ENCODE measurements at places on chromosomes 5 and 9.

- no peaks in the 10 kb centered on the region for H3K36me3 ChIP-seq
- H3K27me3 ChIP-seq = no peaks in the 10 kb centered on the region
- no peak overlapping the region for H3K4me3 ChIP-seq
- H3K27ac ChIP-seq = no peak overlapping the region
These were observed 122.4 kb downstream of the SNCAIP start for GRCh38 chr5:122434205-122434970.

GRCh38 chr9:96056226-96056625 lies 180.7 kb downstream of the ERCC6L2 start:
- no peaks in the 10 kb centered on the region for H3K27me3 ChIP-seq
- no peak for DNase-seq
- H3K4me3 ChIP-seq = no peak overlapping the region
- peaks cover 6% of the 10 kb centered on the region for H3K4me1 ChIP-seq
- no peaks in the 10 kb centered on the region for H3K36me3 ChIP-seq

DNA sequence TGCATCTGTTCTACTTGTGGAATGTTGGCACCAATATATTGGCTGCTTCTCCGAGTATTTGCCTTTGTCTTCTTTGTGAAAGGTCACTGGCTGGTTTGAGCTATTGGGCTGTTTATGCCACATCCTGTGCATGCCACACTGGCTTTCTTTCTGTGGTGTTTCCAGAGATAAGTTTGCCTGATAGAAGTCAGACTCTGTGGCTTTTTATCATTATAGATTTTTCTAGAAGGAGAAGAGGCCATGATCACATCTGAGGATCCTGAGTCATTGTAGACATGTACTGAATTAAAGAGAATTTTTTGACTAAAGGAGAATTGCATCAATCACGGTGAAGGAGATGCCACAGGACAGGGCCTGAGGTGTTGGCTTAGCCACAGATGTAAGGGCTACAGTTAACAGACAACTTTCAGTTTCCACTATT lies 26.5 kb upstream of the CDKN2B start:
- no peaks in the 10 kb centered on the region for H3K36me3 ChIP-seq
- no peaks in the 10 kb centered on the region for H3K27me3 ChIP-seq
- H3K4me3 ChIP-seq = no peak overlapping the region
- H3K4me1 ChIP-seq = peaks cover 20% of the 10 kb centered on the region

- no peak overlapping the region for H3K4me3 ChIP-seq
- H3K27me3 ChIP-seq = no peaks in the 10 kb centered on the region
- no peaks in the 10 kb centered on the region for H3K36me3 ChIP-seq
- no peak for DNase-seq
These were observed 41.7 kb downstream of the ZNF608 start for GRCh38 chr5:124704594-124705284.

DNA sequence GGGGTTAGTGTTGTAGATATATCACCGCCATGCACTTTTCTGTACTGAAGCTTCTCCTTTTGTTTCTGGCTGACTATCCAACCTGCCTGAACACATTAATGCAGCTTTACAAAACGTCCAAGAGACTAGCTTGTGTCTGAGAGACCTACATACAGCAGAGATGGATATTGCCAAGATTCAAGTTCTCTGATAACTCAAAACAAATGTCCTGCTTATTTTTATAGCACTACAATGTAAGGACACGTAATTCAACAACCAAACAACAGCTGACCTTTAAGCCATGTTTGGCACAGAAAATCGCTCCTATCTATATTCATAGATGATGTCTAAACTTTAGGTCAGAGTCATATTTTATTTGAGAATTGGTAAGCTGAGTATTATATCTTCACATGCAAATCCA lies 76.2 kb upstream of the NTRK2 start:
- H3K27ac ChIP-seq = peak overlapping the region; percentile 68
- H3K4me3 ChIP-seq = no peak overlapping the region
- no peaks in the 10 kb centered on the region for H3K27me3 ChIP-seq
- no peak for DNase-seq
- peaks cover 7% of the 10 kb centered on the region for H3K4me1 ChIP-seq
- no peaks in the 10 kb centered on the region for H3K36me3 ChIP-seq

- no peaks in the 10 kb centered on the region for H3K36me3 ChIP-seq
- DNase-seq = no peak
- no peak overlapping the region for H3K4me3 ChIP-seq
- H3K27ac ChIP-seq = no peak overlapping the region
- no peaks in the 10 kb centered on the region for H3K4me1 ChIP-seq
These were observed 24.1 kb upstream of the VLDLR start for GRCh38 chr9:2597483-2597882.

DNA sequence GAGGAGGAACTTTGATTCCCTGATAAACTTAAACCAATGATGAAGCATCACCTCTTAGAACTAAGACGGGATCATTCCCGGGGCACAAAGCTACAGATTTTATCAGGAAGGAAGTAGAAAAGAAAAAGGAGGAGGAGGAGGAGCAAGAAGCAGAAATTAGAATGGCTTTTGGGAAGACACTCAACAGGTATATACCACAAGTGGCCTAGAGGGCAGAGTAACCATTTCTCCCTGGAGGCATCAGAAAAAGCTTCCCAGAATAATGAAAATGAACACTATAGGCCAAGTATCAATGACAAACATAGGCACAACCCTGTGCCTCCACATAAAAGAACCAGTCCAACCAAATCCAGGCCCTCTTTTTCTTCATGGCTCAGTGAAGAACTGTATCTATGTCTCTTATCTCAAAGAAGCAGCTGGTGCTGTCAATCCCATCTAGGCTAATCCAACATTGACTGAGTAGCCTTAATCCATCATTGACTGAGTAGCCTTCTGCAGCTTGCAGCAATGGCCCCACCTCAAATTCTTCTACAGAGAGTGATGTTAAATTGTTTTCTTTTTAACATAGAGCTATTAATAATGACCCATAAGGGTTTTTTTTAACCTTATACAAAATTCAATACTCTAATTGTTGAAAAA lies 178.8 kb upstream of the KIF2A start:
- no peak overlapping the region for H3K27ac ChIP-seq
- H3K4me3 ChIP-seq = no peak overlapping the region
- no peaks in the 10 kb centered on the region for H3K4me1 ChIP-seq
- no peaks in the 10 kb centered on the region for H3K36me3 ChIP-seq

- H3K27ac ChIP-seq = no peak overlapping the region
- peaks cover 5% of the 10 kb centered on the region for H3K4me1 ChIP-seq
- no peak overlapping the region for H3K4me3 ChIP-seq
- no peak for DNase-seq
- H3K36me3 ChIP-seq = no peaks in the 10 kb centered on the region
- no peaks in the 10 kb centered on the region for H3K27me3 ChIP-seq
These were observed 1.6 kb downstream of the HAPLN1 start for GRCh38 chr5:83718936-83719495.

- H3K4me3 ChIP-seq = no peak overlapping the region
- no peaks in the 10 kb centered on the region for H3K4me1 ChIP-seq
- no peaks in the 10 kb centered on the region for H3K36me3 ChIP-seq
These were observed 20.8 kb downstream of the OR1L3 start for GRCh38 chr9:122695696-122696095.
